ENCODE measurements at places on chromosomes 1 and 21.

DNA sequence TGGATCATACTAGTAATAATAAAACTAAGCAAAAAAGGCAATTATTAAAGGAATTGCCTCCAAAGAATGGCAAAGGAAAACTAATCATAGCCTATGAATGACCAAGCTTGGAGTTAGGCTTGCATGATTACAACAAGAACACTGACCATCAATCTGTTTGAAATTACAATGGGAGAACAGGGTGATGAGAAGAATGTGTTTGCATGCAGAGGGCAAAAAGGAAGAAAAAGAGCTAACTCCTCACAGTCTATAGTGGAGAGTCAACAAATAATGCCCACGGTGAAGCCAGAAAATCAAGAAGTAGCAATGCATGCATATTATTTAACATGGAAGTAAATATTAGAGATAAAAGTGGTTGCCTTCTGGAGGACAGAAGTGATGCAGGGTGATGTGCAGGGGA lies 71.8 kb downstream of the COLGALT2 start:
- no peak for DNase-seq

DNA sequence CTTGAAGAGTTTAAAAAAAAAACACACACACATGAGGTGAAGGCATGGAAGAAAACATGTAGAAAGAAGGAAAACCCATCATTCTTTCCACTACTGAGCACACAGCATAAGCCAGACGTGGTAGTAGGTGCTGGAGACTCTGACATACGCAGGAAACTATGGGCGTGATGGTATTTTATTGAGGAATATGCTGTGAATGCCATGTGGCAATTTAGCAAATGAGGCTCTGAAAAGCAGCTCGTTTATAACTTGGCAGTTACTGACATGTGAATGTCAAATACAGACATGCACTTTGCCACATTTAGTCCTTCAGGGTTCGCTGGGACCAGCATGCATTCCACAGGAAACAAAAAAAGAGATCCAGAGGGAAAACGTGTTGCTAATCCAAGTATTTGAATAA lies 74.3 kb upstream of the IFNAR2 start:
- DNase-seq: no peak

DNA sequence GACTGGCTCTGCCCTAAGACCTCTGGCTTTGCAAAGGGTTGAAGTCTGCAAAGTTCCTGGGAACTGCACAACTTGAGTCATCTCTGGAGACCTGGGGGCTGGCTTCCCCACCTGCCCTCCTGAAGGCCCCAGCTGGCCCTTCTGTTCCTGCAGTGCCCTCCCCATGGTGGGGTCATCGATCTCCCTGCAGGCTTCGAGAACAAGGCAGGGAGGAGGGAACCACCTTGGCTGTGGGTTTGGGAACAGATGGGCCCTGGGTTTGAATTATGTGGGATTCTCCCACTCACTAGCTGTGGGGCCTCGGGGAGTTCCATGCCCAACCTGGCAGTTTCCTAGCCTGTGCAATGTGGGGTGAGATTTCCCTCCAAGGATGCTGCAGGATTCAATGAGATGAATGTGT lies 310.2 kb downstream of the PTPRU start:
- DNase-seq: peak; percentile 49

GRCh38 chr1:219902951-219903350 lies 25.4 kb downstream of the SLC30A10 start:
- no peak for DNase-seq

- DNase-seq: no peak
Measured at GRCh38 chr1:22830041-22830566, 119.5 kb downstream of the EPHB2 start.

DNA sequence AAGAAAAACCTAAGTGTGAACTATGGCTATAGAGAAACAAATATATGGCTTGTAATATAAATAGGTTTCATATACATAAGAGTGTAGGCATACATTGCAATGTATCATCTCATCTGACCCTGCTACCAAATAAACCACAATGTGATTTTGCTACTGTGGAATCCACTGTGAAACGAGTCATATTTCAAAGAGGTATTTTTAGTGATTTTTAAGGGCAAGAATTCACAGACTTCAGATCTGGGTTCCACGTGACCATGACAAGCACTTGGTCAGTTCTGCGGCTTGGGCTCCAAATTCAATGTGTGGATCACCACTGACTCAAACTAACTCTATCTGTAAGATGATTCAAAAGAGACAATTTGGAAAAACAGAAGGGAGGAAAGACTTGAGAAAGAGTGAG lies 147.0 kb upstream of the ERG start:
- no peak for DNase-seq

- no peak for DNase-seq
Measured at GRCh38 chr21:44898851-44899767, 21.6 kb downstream of the ITGB2 start.

- no peak for DNase-seq
Measured at GRCh38 chr1:236144033-236144432, 1.7 kb downstream of the GPR137B start.

- no peak for DNase-seq
Measured at GRCh38 chr1:100415498-100415778, 63.1 kb downstream of the CDC14A start.

GRCh38 chr1:218171302-218171893 lies 113.7 kb upstream of the RRP15 start:
- no peak for DNase-seq

GRCh38 chr1:145707183-145707867 lies at the start of gene PDZK1:
Gene PDZK1 (minus strand): TSS chr1:145707368. CDS start chr1:145688021, 19,347 bp downstream.
- no peak for DNase-seq

DNA sequence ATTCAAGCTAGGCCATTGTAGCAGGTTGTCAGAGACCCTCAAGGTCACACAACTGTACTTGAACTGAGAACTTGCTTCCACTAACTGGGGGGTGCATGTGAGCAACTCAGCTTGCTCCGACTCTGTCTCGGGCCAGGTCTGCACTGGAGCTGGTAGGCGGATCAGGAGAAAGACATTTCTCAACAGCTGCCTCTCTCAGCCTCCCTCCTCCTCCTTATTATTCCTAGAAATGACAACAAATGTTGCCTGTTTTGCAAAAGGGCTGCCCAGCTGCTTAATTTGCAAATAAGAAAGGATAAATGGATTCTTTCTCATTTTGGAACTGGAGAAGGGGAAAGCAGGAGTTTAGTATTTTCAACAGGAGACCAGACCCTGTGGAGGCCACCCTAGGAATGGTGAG lies 140.5 kb downstream of the RHOU start:
- DNase-seq: peak; percentile 41

DNA sequence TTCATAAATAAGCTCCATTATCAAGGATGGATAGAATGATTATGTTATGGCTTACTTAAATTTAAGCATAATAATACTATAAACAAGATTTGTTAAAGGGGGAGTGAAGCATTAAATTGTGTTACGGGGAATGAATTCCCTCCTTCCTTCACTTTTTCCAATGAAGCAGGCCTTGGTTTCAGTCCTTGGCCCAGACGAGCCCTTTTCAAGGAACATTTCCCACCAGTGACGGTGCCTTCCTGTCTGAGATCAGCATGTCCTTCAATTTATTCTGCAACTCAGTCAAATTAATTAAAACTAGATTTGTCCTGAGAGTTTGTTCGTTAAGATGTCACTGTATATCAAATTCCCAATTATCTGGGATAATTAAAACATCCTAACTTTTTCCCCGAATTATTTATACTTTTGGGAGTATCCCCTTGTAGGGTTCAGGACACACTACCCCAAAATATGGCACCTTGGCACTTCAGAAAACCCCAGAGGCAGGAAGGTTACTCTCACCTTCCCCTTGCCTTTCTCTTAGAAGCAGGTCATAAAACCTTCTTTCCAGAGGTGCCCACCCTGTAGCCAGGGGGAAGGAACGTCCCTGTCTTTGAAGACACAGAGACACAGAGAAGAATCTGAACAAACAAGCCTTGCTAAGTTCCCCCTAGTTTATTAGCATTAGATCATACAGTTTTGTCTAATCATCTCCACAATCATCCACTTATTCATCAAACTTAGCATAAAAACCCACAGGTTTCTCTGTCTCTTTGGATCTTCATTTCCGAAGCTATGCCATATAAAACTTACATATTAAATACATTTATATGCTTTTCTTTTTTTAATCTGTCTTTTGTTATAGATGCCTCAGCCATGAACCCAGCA lies 86.2 kb upstream of the ARHGAP29 start:
- DNase-seq: no peak

- no peak for DNase-seq
Measured at GRCh38 chr21:36388835-36389234, 3.6 kb downstream of the CHAF1B start.

GRCh38 chr21:20822666-20823065 lies 175.5 kb upstream of the NCAM2 start:
- DNase-seq: no peak

Data from coronary artery (tissue), 2 donors.